Erythroblast (primary cell): ENCODE measurements at places on chromosomes 2 and 18.
A peak's percentile ranks its signal among the peaks of the same experiment; 100 is the strongest.

DNA sequence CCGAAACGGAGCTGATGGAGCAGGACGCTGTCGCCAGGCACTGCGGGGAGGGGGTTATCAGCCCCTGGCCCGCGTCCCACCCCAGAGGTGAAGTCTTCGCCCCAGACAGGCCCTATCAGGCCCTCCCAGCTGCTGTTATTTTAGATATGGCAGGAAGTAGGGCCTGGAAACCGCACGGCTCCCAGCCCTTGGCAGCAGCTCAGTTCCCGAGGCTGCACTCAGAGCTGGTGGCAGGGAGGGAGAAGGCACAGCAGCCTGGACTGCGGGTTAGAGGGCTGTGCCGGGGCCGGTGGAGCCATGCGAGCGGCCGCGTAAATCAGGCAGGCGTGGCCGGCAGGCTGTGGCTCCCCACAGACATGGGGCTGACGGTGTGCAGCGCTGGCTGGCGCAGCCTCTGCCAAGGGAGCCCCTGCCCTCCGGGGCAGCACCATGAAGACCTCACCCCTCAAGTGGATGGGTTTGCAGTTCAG, 111.4 kb downstream of the NFATC1 start:
- DNase-seq = peak; percentile 98

DNA sequence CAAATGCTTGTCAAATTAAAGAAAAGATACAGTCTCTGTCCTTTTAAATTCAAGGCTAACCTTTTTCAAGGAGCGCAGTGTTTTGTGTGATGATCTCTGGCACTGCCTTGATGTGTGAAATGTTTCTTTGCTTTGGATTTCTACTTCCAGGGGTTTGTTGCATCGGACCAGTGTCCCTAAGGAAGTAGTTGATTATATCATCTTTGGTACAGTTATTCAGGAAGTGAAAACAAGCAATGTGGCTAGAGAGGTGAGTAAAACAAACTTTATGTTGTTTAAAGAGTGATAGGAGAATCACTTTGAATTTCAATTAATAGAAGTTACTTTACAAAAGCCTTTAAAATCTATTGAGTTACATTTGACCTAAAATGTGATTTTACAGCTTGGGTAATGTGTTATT, 28.8 kb downstream of the HADHB start:
- peak; percentile 58 for DNase-seq

DNA sequence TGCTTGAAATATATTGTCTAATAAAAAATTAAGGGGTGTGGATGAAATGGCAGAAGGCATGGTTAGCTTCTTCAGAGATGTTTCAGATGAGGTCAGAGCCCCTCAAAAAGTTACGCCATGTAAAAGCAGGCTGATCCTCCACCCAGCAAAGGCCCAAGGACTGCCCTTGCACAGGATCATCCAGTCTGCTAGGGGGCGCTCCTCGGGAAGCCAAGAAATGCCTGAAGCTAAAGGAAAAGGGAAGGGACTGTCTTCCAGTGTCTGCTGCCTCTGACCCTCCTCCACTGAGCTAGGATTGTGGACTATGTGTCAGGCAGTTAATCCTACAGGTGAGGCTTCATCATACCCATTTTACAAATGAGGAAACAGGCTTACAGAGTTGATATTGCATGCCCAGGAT, 33.8 kb upstream of the TEX51 start:
- peak; percentile 8 for DNase-seq

DNA sequence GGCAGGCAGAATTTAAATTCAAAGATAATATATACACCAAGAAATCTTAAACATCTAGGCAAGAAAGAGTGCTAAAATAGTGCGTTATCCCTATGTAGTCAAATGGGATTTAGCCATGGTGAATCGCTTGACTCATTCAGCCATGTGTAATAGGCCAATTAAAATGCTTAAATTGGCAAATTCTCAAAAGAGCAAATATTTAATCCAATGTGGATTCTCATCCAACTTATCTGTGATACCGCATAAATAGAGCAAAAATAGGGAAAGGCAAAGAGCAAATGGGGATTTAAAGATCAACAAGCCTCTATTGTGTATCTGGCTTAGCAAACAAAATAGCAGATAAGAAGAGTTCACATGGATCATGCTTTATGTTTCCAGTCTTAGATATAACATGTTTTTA, 123.2 kb upstream of the RPRM start:
- DNase-seq = no peak

GRCh38 chr18:5628512-5629255, 84.9 kb upstream of the EPB41L3 start:
- no peak for DNase-seq

DNA sequence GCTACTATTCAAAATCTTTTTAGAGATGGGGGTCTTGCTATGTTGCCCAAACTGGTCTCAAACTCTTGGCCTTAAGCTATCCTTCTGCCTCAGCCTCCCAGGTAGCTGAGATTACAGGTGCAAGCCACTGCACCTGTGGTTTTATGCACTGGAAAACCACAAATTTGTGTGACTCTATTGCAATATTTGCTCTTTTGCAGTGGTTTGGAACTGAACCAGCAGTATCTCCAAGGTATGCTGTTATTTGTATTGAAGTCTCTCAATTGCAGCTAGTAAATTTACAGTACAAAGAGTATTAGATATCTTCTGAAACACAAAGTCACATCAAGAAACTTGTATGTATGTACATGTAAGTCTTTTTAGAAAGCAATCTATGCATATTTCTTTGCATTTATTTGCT, 46.2 kb downstream of the PPP4R1 start:
- no peak for DNase-seq

- DNase-seq = no peak
Observed at GRCh38 chr2:7788736-7789135, 871.5 kb downstream of the RNF144A start.

GRCh38 chr2:9954136-9954535, 2.6 kb downstream of the GRHL1 start:
- DNase-seq = no peak

GRCh38 chr18:59814891-59815290, 84.9 kb upstream of the PMAIP1 start:
- no peak for DNase-seq

GRCh38 chr2:50491541-50492476, 540.1 kb downstream of the NRXN1 start:
- DNase-seq = peak; percentile 6

- no peak for DNase-seq
Observed at GRCh38 chr2:240916571-240917008, 10.5 kb downstream of the CROCC2 start.

DNA sequence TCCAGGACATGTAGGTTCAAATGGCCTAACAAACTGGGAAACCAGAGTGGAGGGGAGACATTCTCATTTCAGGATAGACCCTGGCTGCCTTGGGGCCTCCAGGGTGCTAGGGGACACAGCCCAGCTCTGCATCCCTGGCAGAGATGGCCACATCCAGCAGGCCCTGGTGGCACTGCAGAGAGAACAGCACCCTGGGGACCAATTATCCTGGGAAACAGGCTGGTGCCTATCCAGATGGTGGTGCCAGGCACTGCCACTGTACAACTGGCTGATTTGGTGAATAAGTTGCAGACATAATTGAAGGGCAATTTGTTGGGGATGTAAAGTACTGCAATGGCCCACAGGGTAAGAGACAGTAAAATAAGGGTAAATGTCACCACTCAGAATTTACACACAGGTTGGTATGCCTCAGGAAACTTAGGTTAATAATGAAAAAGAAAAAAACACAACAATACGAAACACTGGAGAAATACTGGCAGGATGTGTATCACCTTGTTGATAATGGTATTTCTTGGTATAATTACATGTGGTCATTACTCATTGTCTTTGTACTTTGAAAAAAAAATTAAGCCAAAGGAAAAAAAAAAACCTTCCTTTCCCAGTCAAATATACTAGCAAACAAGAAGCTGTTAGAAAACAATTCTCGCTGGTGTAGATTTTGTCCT, 12.8 kb upstream of the SFTPB start:
- no peak for DNase-seq

DNA sequence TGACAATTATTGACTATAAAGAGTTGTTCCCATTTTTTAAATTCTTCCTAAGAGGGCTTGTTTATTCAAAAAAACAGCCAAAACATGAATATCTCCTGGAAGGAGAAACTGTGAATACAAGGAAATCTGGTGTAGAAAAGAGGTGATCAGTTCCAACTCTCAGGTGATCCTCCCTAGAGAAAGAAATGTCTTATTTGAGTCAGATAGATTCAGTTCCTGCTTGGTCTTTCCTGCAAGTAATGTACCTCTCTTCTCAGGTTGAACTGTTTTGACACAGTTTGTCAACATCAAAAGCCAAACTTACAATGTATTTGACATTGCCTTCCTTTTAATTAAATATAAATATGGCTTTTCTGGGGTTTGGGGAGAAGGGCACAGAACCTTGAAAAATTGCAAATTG, 567.4 kb downstream of the ARHGAP15 start:
- no peak for DNase-seq

- DNase-seq = no peak
Observed at GRCh38 chr2:109342930-109343329, 213.9 kb downstream of the SH3RF3 start.

DNA sequence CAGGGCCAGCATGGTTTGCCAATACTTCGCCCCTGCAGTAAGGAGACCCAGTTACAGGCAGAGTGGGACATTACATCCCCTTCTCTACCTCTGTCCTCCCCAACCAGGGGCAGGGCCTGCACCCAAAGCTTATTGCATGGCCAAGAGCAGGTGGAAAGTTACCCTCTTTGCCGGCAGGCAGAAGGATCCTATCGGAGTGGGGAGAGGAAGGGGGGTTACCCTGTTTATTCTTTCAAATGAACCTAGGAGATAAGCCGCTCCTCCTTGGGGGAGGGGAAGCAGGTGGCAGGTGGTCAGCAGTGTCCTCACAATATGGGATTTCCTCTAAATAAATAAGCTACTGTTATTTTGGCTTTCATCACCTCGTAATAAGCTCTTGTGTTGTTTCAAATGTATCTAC, 53.9 kb downstream of the SPATS2L start:
- no peak for DNase-seq

GRCh38 chr18:75531212-75531850, 103.8 kb upstream of the SMIM21 start:
- no peak for DNase-seq

GRCh38 chr2:233865838-233866237, 2.3 kb downstream of the MSL3B start:
- peak; percentile 13 for DNase-seq

- DNase-seq = peak; percentile 79
Observed at GRCh38 chr2:36770542-36771287, 74.2 kb downstream of the VIT start.

DNA sequence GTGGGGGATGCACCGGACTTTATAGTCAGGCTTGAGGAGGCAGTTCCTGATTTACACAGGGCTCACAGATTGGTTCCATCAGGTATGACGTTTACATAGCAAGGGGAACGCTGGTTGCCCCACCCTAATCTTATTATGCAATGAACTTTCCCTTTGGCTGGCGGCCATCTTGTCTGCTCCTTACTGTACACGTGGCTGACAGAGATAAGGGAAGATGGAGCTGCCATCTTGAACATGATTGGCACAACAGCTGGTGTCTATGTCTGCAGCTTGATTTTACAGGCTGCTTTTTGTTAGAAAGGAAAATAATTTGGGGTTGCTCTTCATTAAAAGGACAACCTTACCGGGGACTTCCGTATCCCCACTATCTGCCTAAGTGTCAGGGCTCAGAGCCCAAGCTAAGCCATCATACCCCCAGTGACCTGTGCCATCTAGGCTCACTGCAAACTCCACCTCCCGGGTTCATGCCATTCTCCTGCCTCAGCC, 33.5 kb upstream of the ATG16L1 start:
- peak; percentile 98 for DNase-seq

DNA sequence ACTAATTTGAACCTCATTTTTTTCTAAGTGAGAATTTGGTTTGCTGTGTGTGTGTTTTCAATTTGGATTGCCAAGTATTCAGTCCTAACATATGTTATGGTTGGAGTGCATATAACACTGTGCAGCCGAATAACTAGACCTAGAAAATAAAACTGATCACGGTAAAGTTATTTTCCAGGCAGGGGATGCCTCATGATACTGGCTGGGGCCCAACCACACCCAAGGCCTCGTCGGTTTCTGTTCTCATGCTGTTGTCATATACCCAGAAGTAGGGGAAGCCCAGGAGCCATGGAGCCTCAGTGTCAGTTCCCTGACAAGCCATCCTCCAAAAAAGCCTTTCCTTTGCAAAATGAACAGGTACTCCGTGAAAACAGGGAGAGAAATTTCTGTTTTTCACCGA, 160.2 kb downstream of the GBX2 start:
- DNase-seq = no peak

DNA sequence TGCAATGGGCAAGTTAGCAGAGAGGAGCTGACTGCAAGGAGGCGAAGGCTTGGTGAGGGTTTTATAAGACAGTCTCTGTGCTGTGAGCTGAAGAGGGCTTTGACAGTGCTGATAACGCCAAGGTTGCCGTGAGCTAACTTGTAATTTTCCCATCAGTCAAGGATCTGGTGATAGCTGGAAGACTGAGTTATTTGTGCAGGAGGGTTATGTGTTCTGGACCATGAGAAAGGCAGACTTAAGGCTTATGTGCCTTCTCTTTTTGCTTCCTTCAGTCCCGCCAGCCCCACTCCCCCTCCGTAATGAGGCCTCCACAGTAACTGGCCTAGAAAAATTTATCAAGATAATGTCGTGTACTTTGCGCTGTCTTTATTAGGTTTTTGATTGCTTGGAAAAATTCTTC, 94.6 kb downstream of the RTP5 start:
- DNase-seq = no peak

DNA sequence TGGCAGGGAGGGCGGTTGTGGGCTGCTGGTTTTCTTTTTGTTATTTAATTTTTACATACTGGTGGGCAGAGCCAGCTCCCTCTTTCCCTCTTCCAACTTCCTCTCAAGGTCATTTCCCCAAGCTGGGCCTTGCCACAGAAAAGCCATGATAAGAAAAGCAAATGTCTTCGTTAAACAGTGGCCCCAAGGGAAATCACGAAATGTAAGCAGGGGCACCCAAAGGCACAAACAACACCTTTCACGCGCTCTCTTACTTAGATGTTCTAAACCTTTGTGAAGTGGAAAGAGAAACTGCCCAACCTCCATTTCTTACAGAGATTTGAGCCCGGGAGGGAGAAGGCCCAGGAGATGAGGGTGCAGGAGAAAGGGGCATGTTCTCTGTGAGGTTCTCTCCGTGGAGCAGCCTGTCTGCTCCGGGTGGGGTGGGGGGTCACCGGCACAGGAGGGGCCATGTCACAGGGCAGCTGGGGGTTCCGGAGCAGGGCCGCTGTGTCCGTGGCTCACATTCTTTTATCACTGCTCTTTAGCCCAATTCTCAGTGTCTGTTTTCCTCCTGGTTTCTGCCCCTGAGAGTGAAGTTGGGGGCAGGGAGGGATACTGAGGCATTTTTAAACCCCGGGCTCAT, 190.7 kb upstream of the GATA6 start:
- no peak for DNase-seq
